Right renal cortex interstitium (tissue), 3 donors: ENCODE measurements at places on chromosomes 2 and 18.

DNA sequence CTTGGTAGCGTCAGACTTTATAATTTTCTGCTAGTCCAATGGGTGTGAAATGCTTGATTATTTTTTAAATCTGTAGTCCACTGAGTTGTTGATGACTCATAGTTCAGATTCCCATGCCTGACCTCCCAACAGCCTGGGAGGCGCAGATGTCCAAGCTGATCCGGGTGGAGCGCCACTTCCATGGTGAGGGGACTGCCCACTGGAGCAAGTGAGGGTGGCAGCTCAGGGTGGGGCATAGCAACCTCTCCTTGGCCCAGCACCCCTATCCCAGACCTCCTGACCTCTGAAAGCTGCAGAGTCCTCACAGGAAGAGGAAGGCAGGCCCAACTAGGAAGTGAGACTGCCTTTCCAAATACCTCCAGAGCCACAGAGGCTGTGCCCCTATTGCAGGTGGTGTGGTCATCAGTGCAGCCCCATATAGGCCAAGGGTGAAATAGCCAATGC lies 4.4 kb downstream of the MAL start:
- no peak for DNase-seq

GRCh38 chr2:108364676-108365297 lies 13.0 kb upstream of the SULT1C4 start:
- no peak for DNase-seq

GRCh38 chr2:10297191-10297830 lies 5.4 kb upstream of the HPCAL1 start:
- DNase-seq = no peak

GRCh38 chr18:78794071-78794430 lies 185.6 kb upstream of the SALL3 start:
- no peak for DNase-seq
